ENCODE measurements at places on chromosomes 12 and 14. TPM values are rescaled to one million over a fixed set of nuclear protein-coding genes. Genes with fewer than 3 reads are reported as not detected.
A peak's percentile ranks its signal among the peaks of the same experiment; 100 is the strongest.

- H3K27ac ChIP-seq: no peak overlapping the region
- H3K36me3 ChIP-seq: peaks cover 6% of the 10 kb centered on the region
- peaks cover 2% of the 10 kb centered on the region for H3K4me1 ChIP-seq
- H3K4me3 ChIP-seq: no peak overlapping the region
- H3K27me3 ChIP-seq: no peaks in the 10 kb centered on the region
- no peak for DNase-seq
Observed at GRCh38 chr14:65011538-65011937, 24.8 kb downstream of the FNTB start.

- no peak overlapping the region for H3K27ac ChIP-seq
- H3K36me3 ChIP-seq: no peaks in the 10 kb centered on the region
Observed at GRCh38 chr12:72018036-72018435, 79.4 kb downstream of the TPH2 start.

GRCh38 chr12:57216014-57216911 lies at the start of gene NXPH4:
TSS of gene NXPH4 (plus strand) at chr12:57216794. CDS start at chr12:57216970, 176 bp downstream.
- H3K4me3 ChIP-seq: peak within 1 kb of the TSS; percentile 65
- no peak within 1 kb of the TSS for H3K27ac ChIP-seq
- H3K27me3 ChIP-seq: peaks cover 8% of the 10 kb centered on the region
- H3K36me3 ChIP-seq: peaks cover 5% of the 10 kb centered on the region
- DNase-seq: peak; percentile 54
- H3K4me1 ChIP-seq: peaks cover 5% of the 10 kb centered on the region

- H3K36me3 ChIP-seq: no peaks in the 10 kb centered on the region
- no peaks in the 10 kb centered on the region for H3K4me1 ChIP-seq
- no peak for DNase-seq
- no peaks in the 10 kb centered on the region for H3K27me3 ChIP-seq
Observed at GRCh38 chr12:121489874-121490273, 90.0 kb downstream of the RNF34 start.

GRCh38 chr14:91286530-91286937 lies 42.0 kb upstream of the GPR68 start:
- no peaks in the 10 kb centered on the region for H3K36me3 ChIP-seq
- no peaks in the 10 kb centered on the region for H3K27me3 ChIP-seq
- H3K27ac ChIP-seq: no peak overlapping the region
- H3K4me1 ChIP-seq: peaks cover 24% of the 10 kb centered on the region
- peak; percentile 78 for DNase-seq
- H3K4me3 ChIP-seq: no peak overlapping the region

- no peak for DNase-seq
- H3K4me3 ChIP-seq: no peak within 1 kb of the TSS
- no peak within 1 kb of the TSS for H3K27ac ChIP-seq
- no peaks in the 10 kb centered on the region for H3K27me3 ChIP-seq
- peaks cover 5% of the 10 kb centered on the region for H3K4me1 ChIP-seq
- no peaks in the 10 kb centered on the region for H3K36me3 ChIP-seq
Observed at GRCh38 chr14:105065280-105066228, at the start of gene GPR132. TSS of gene GPR132 (minus strand) at chr14:105065430. CDS start at chr14:105055420, 10,010 bp downstream.

DNA sequence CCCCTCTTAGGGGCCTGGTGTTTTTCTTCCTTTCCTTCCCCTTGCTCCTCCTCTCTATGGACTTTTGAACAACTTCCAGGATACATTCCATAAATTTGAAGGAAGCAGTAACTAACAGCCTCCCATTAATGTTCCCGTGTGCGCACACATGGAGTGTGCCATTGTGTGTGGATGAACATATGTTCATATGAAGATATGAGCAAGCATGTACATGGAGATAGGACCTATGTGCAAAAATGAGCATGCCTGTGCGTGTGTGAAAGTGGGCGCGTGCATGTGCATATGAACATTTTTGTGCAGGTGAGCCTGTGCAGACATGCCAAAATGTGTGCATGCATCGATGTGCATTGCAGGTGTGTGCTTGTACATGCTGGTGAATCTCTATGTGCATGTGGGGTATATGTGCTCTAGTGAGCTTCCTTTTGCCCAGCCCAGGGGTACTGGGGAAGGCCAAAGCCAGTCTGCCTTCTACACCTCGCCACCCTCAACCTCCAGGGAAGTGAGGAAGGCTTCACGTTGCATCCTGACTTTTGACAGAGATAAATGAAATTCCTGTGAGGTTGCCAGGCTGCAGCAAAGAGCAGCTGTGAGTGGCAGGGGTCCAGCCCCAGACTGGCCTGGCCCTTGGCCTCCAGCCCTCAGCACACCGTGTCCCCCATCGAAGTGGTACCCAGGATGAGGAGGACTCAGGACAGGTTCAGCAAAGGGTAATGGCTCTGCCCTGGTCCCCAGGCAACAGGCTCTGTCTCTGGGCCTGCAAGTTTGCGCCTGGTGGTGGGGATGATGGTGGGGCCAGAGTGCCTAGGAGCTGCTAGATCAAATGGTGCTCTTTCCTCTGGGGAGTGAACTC lies 21.1 kb upstream of the PGF start:
- no peak overlapping the region for H3K4me3 ChIP-seq
- H3K27ac ChIP-seq: no peak overlapping the region
- H3K36me3 ChIP-seq: no peaks in the 10 kb centered on the region
- peaks cover 8% of the 10 kb centered on the region for H3K4me1 ChIP-seq
- H3K27me3 ChIP-seq: no peaks in the 10 kb centered on the region

DNA sequence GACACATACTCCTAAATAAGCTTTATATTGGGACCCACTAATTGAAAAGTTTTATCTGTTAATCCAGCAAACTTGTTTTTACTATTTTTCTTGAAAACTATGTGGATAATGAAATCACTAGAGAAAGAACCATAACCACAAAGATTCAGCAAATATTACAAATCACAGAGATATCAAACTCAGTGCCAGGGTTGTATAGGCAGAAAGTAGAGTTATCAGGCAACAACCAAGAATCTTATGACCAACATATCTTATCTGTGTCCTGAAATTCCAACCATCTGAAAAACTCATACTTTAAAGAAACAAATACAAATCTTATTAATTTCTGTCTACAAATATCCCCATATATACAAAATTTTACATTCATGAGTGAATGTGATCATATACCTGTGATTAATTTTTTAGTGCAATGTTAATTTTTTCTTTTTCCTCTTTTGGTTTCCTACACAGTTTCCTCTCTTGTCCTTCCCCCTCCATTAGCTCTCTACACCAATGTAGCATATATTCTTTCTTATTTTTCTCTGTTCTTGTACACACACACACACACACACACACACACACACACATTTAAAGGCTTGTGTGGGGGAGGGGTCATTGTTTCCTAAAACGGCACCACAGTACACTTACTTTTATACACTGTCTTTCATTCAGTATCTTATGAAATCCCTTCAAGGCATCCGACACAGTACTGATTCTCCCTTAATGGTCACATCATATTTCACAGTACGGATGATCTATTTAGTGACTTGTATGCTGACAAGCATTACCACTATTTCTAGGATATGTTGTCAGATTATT lies 18.6 kb downstream of the AMN1 start:
- no peaks in the 10 kb centered on the region for H3K36me3 ChIP-seq
- H3K27me3 ChIP-seq: no peaks in the 10 kb centered on the region
- H3K27ac ChIP-seq: no peak overlapping the region
- no peaks in the 10 kb centered on the region for H3K4me1 ChIP-seq

DNA sequence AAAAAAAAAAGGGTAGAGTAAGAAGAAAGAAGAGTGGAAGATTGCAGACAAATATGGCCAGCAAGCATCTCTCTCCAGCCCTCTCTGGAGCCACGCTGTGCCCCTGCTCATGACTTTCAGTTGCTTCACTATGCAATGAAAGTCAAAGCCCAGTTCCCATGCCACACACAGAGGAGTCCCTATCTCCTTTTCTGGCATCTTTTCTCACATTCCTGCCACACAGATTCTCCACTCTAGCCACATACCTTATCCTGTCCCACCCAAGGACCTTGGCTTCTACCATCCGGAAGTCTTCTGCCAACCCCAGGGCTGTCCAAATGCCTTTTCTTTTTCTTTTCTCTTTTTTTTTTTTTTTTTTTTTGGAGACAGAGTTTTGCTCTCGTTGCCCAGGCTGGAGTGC lies 39.3 kb upstream of the CAPRIN2 start:
- peak; percentile 7 for DNase-seq
- peak overlapping the region; percentile 97 for H3K27ac ChIP-seq
- H3K27me3 ChIP-seq: no peaks in the 10 kb centered on the region
- peaks cover 34% of the 10 kb centered on the region for H3K4me1 ChIP-seq
- no peaks in the 10 kb centered on the region for H3K36me3 ChIP-seq

DNA sequence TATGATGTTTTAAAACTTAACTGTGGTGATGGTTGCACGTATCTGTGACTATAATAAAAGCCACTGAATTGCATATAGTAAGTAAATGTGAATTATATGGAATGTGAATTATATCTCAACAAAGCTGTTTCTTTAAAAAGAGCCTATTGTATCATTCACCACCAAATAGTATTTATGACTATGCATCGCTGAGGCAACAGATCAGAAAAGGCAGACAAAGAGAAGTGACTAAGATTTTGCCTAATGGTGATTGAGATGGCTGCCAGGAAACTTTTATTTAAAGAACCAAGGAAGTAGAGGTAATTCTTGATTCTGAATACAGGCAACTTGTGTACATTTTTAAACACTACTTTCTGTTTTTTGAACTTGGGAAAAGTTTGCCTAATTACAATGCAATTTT lies 31.7 kb downstream of the DHRS7 start:
- no peaks in the 10 kb centered on the region for H3K27me3 ChIP-seq
- no peak overlapping the region for H3K4me3 ChIP-seq
- no peaks in the 10 kb centered on the region for H3K4me1 ChIP-seq
- peaks cover 17% of the 10 kb centered on the region for H3K36me3 ChIP-seq

- DNase-seq: peak; percentile 45
- H3K4me1 ChIP-seq: no peaks in the 10 kb centered on the region
- peaks cover 3% of the 10 kb centered on the region for H3K27me3 ChIP-seq
- no peak overlapping the region for H3K4me3 ChIP-seq
Observed at GRCh38 chr14:70096866-70097265, 91.9 kb downstream of the SLC8A3 start.

- no peaks in the 10 kb centered on the region for H3K27me3 ChIP-seq
- H3K4me3 ChIP-seq: no peak overlapping the region
- no peaks in the 10 kb centered on the region for H3K36me3 ChIP-seq
- no peak for DNase-seq
- H3K27ac ChIP-seq: no peak overlapping the region
Observed at GRCh38 chr14:20487396-20487725, 18.0 kb upstream of the RNASE10 start.

DNA sequence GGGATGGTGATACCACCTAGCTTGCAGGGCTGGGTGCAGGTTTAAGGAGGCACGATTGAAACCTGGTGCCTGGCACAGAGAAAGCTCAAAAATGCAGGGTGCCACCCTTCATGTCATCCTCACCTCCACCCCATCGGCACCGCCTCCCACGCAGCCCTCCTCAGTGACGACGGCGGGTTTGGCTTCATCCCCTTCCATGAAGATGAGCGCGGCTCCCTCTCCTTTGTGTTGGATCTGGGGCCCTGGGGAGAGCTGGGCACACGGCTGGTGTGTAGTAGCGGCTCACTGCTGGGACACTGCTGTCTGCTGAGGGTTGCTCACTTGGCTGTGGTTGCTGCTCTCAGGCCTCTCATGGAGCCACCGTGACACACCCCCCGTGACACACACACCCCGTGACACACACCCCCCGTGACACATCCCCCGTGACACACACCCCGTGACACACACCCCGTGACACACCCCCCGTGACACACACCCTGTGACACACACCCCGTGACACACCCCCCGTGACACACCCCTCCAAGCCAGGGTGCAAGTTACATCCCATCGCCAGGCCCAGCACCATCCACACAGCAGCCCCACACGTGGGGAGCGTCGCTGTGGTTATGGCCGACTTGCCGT lies 42.9 kb upstream of the FZD10 start:
- H3K4me3 ChIP-seq: no peak overlapping the region
- no peaks in the 10 kb centered on the region for H3K27me3 ChIP-seq
- H3K36me3 ChIP-seq: no peaks in the 10 kb centered on the region

- H3K27ac ChIP-seq: no peak overlapping the region
- H3K4me3 ChIP-seq: no peak overlapping the region
- DNase-seq: peak; percentile 83
- H3K4me1 ChIP-seq: no peaks in the 10 kb centered on the region
Observed at GRCh38 chr12:24960222-24960855, 11.4 kb upstream of the BCAT1 start.

- H3K4me1 ChIP-seq: peaks cover 41% of the 10 kb centered on the region
- DNase-seq: no peak
- no peaks in the 10 kb centered on the region for H3K27me3 ChIP-seq
- H3K36me3 ChIP-seq: no peaks in the 10 kb centered on the region
- H3K27ac ChIP-seq: no peak overlapping the region
Observed at GRCh38 chr14:68460541-68460940, 332.3 kb downstream of the ZFP36L1 start.

DNA sequence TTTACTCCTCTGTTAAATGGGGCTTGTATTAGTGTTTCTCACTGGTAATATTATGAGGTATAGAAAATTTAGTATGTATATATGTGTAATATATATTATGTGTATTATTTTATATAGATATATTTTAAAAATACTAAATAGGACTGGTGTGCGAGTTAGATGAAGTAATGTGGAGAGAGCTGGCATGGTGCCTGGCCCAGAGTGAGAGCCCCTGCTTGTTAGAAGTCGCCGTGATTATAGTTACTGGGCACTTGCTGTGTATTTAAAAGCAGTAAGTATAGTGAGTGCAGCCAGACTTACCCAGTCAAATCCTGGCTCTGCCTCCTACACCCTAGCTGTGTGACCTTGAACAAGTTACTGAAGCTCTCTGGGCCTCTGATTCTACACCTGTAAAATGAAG lies 48.0 kb downstream of the WSCD2 start:
- no peak overlapping the region for H3K4me3 ChIP-seq
- no peak overlapping the region for H3K27ac ChIP-seq
- no peaks in the 10 kb centered on the region for H3K4me1 ChIP-seq
- DNase-seq: no peak
- H3K27me3 ChIP-seq: peaks cover 5% of the 10 kb centered on the region
- H3K36me3 ChIP-seq: no peaks in the 10 kb centered on the region

DNA sequence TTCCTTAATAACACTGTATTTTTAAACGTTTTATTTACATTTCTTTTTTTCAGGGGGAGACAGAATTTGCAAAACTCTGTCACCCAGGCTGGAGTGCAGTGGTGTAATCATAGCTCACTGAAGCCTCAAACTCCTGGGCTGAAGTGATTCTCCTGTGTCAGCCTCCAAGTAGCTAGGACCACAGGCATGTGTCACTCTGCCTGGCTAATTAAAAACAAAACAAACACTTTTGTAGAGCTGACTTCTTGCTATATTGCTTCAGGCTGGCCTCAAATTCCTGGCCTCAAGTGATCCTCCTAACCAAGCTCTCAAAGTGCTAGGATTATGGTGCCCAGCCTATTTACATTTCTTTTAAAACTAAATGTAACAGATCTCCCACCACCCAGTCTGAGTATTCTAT lies 12.7 kb downstream of the CPSF6 start:
- H3K27me3 ChIP-seq: no peaks in the 10 kb centered on the region
- H3K4me3 ChIP-seq: no peak overlapping the region
- H3K27ac ChIP-seq: no peak overlapping the region
- DNase-seq: peak; percentile 51

GRCh38 chr12:103956509-103957027 lies 9.1 kb upstream of the TDG start:
- no peak for DNase-seq
- H3K4me1 ChIP-seq: peaks cover 12% of the 10 kb centered on the region
- H3K27ac ChIP-seq: peak overlapping the region; percentile 97
- peaks cover 6% of the 10 kb centered on the region for H3K36me3 ChIP-seq
- H3K4me3 ChIP-seq: peak overlapping the region; percentile 88

The TPI1 gene
- 1,978 TPM for polyA plus RNA-seq

The TBX3 gene
- 29.2 TPM for polyA plus RNA-seq

The FERMT2 gene
- polyA plus RNA-seq: 126 TPM

The BEGAIN gene
- 0.60 TPM for polyA plus RNA-seq

The GPX2 gene
- polyA plus RNA-seq: not detected

The RNU7-1 gene
- polyA plus RNA-seq: not detected

The KLRC4 gene
- polyA plus RNA-seq: not detected

The GALNT9 gene
- polyA plus RNA-seq: 0.33 TPM

The FBLN5 gene
- polyA plus RNA-seq: 756 TPM

The LUM gene
- polyA plus RNA-seq: 584 TPM

The KRT77 gene
- polyA plus RNA-seq: not detected

The SYT1 gene
- polyA plus RNA-seq: 1.7 TPM

The CDC42BPB gene
- 13.0 TPM for polyA plus RNA-seq

The KLHDC1 gene
- 4.1 TPM for polyA plus RNA-seq

All from GM23248 (cell line).